ENCODE measurements at places on chromosomes 4 and X.

DNA sequence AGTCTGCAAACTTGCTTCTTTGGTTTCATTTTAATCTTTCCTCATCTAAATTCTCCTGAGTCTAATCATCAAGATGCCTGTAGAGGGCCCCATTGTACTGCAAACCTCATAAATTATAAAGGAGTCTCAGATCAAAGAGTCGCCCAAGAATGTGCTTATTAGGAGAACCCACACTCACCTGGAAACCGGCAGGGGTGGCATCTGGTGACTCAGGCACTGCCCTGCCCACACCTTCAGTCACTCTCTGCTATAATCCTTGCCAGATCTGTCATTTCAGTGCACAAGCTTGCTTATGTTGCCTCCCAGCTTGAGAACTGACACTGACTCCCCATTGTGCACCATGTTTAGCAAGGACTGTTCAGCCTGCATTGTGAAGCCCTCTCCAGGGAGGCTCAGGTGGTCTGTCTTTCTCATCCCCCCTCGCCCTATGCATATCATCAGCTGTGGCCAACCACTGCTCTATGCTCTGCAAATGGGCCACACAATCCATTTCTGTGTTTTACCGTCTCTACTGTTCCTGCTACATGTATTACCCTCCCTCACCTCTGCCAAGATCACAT is 12.4 kb downstream of the EPGN start:
- H3K27me3 ChIP-seq: peaks cover 52% of the 10 kb centered on the region
- H3K4me1 ChIP-seq: peaks cover 6% of the 10 kb centered on the region
- no peak for DNase-seq

GRCh38 chr4:89486042-89486441 is 178.4 kb upstream of the GPRIN3 start:
- H3K27me3 ChIP-seq: no peaks in the 10 kb centered on the region
- no peaks in the 10 kb centered on the region for H3K4me1 ChIP-seq
- no peak overlapping the region for H3K27ac ChIP-seq
- H3K36me3 ChIP-seq: peaks cover 2% of the 10 kb centered on the region

DNA sequence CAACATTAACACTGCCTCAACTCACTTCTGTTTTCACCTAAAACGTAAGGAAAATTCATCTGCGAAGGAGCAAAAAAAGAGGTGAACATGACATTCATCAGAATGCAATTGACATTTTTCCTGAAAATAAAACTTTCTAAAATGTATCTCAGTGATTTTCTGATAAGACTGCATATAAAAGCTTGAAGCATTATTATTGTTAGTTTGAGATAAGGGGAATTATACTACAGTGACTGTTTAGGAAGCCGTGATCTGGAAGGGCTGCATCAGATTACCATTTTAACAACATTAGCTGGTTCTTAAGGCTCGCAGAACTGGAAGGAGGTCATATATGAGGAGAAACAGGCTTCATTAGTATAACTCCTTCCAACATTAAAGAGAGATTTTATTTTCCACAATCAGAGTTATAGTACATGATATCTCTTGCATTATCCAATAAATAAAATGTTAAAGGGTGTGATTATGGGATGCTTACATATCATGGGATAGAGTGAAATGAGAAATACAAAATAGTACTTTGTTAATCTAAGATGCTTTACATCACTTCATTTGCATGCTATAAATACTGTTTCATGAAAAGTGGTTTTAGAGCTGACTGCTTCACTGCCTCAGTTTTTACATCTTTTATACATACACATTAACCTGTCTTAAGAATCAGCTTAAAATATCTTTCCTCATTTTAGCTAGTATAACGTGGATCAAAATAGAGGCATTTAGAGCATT is 1820.1 kb upstream of the TENM3 start:
- H3K36me3 ChIP-seq: peaks cover 2% of the 10 kb centered on the region
- no peaks in the 10 kb centered on the region for H3K4me1 ChIP-seq
- H3K27ac ChIP-seq: no peak overlapping the region
- no peaks in the 10 kb centered on the region for H3K27me3 ChIP-seq
- DNase-seq: no peak

DNA sequence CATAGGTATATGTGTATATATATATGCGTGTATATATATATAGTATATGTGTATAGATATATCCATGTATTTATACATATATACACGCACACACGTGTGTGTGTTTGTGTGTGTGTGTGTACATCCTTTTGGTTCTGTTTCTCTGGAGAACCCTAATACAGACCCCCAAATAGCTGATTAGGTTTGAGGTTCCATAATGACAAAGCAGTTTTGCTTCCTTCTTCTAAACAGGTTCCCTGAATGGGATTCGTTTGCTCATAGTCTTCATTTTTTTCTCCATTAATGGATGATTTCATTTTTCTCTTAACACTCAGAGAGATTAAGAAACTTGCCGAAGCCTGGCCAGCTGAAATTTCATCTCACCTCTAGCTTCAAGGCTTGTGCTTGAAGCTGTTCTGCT is 234.0 kb upstream of the BCOR start:
- H3K27ac ChIP-seq: no peak overlapping the region
- H3K36me3 ChIP-seq: no peaks in the 10 kb centered on the region
- no peak overlapping the region for H3K4me3 ChIP-seq
- H3K4me1 ChIP-seq: no peaks in the 10 kb centered on the region
- no peak for DNase-seq

DNA sequence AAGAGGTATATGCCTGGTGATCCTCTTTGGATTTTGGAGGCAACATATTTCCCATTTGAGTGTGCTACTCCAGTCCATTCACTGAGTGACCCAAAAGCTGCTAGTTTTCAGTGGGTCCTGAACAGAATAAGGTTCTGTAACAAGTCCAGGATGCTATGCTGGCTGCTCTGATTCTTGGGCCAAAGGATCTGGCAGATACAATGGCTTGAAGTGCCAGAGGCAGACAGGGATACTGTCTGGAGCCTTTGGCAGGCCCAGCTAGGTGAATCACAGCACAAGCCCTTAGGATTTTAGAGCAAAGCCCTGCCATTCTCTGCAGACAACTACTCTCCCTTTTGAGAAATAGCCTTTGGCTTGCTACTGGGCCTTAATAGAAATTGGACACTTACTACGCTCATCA is 40.6 kb downstream of the DCHS2 start:
- no peak overlapping the region for H3K27ac ChIP-seq
- DNase-seq: no peak
- H3K4me1 ChIP-seq: no peaks in the 10 kb centered on the region
- H3K36me3 ChIP-seq: no peaks in the 10 kb centered on the region

DNA sequence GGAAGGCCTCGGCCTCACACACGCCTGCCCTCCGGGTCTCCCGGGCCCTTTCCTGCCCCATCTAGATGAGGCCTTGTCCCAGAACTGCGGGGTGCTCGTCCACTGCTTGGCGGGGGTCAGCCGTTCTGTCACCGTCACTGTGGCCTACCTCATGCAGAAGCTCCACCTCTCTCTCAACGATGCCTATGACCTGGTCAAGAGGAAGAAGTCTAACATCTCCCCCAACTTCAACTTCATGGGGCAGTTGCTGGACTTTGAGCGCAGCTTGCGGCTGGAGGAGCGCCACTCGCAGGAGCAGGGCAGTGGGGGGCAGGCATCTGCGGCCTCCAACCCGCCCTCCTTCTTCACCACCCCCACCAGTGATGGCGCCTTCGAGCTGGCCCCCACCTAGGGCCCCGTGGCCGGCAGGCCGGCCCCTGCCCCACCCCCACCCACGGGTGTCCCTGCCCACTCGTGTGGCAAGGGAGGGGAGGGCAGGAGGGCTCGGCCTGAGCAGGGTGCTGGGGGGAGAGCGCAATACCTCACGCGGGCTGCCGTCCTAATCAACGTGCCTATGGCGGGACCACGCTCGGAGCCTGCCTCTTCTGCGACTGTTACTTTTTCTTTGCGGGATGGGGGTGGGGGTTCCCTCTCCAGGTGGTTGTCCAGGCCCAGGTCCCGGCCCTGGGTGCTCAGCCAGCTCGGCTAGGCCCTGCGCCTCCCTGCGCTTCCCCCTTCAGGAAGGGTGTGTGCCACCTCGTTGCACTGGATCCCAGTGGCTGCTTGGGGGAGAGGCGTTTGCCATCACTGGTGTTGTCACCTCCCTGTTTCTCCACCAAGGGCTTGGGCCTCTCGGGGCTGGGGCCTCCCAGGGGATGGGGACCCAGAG is 3.1 kb downstream of the DUSP9 start:
- DNase-seq: no peak
- no peaks in the 10 kb centered on the region for H3K4me1 ChIP-seq
- no peaks in the 10 kb centered on the region for H3K36me3 ChIP-seq
- H3K4me3 ChIP-seq: no peak overlapping the region
- H3K27ac ChIP-seq: no peak overlapping the region
- peaks cover 14% of the 10 kb centered on the region for H3K27me3 ChIP-seq

- H3K4me1 ChIP-seq: peaks cover 18% of the 10 kb centered on the region
- H3K36me3 ChIP-seq: peaks cover 4% of the 10 kb centered on the region
- DNase-seq: no peak
- H3K27me3 ChIP-seq: no peaks in the 10 kb centered on the region
- H3K4me3 ChIP-seq: no peak overlapping the region
- no peak overlapping the region for H3K27ac ChIP-seq
These were observed 10.6 kb downstream of the ABCD1 start for GRCh38 chrX:153735274-153735673.

GRCh38 chr4:24743206-24743605 is 52.2 kb upstream of the SOD3 start:
- peaks cover 9% of the 10 kb centered on the region for H3K27me3 ChIP-seq
- no peak for DNase-seq
- no peaks in the 10 kb centered on the region for H3K4me1 ChIP-seq
- no peak overlapping the region for H3K27ac ChIP-seq
- no peak overlapping the region for H3K4me3 ChIP-seq

DNA sequence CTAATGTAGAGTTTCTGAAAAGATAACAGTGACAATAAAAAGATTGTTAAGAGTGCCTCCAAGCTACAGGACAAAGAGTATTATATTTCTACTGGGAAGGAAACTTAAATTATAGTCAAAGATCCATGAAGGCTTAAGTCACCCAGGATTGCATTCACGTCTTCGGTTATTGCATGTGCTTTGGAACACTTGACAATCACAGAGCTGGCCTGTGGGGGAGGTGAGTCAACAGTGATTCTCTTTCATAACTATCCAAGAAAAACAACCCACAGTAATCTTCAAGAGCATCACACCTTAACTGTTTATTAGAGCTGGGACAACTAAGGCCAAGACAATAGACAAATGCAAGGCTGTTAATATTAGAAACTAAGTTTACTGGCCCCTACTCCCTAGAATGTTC is 40.3 kb downstream of the PDGFC start:
- H3K4me3 ChIP-seq: no peak overlapping the region
- no peaks in the 10 kb centered on the region for H3K4me1 ChIP-seq
- no peaks in the 10 kb centered on the region for H3K27me3 ChIP-seq
- DNase-seq: no peak
- H3K36me3 ChIP-seq: no peaks in the 10 kb centered on the region

DNA sequence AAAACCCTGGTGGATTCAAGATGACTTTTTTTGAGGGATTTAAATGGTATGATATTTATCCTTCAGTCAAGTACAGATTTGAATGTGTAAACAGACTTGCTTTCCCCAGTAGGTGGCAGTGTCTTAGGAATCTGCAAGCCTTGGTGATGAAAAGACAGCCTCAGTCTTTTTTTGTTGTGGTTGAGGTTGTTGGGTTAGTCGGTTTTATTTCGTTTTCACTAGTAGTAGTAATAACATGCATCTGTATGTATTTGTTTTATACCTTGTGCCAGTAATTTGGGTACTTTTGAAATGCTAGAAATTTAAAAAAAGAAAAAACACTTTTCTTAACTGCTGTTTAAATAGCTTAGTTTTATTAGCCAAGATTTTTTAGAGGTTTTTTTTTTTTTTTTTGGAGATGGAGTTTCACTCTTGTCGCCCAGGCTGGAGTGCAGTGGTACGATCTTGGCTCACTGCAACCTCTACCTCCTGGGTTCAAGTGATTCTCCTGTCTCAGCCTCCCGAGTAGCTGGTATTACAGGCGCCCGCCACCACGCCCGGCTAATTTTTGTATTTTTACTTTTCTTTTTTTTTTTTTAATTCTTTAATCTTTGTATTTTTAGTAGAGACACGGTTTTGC is 39.2 kb downstream of the COPS4 start:
- no peak for DNase-seq
- H3K4me1 ChIP-seq: peaks cover 20% of the 10 kb centered on the region
- H3K27ac ChIP-seq: no peak overlapping the region
- H3K36me3 ChIP-seq: peaks cover 28% of the 10 kb centered on the region
- H3K27me3 ChIP-seq: no peaks in the 10 kb centered on the region
- peak overlapping the region; percentile 45 for H3K4me3 ChIP-seq

GRCh38 chr4:61590881-61591280 is 390.8 kb downstream of the ADGRL3 start:
- no peak for DNase-seq
- H3K36me3 ChIP-seq: no peaks in the 10 kb centered on the region
- H3K27me3 ChIP-seq: no peaks in the 10 kb centered on the region
- H3K4me3 ChIP-seq: no peak overlapping the region
- H3K4me1 ChIP-seq: no peaks in the 10 kb centered on the region
- no peak overlapping the region for H3K27ac ChIP-seq

DNA sequence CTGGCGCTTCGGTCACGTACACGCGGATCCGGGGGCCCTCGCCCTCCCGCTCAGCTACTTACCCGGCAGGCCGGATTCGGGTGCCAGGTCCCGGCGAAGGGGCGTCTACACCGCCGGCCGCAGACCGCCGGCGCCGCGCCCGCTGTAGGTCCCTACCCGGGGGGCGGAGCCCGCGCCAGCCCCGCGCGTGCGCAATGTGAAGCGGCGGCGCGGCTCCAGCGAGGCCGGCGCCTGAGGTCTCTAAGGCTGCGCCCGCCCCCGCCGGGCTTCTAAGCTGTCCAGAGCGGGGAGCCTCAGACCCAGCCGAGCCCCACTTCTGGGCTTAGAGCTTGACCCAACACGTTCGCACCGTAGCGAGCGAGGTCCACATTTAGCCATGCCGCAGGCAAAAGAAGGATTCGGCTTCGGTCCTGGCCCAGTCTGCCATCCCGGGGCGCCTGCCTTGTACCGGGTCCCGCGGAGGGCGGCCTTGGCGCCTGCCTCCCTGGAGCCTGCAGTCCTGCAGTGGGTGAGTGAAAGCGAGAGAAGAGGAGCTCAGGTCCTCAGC is at the start of gene ZNF518B:
TSS of gene ZNF518B (minus strand) at position 172 of the 547 bp plus-strand sequence. CDS start 11,098 bp downstream, outside the sequence.
- H3K36me3 ChIP-seq: peaks cover 20% of the 10 kb centered on the region
- peak within 1 kb of the TSS; percentile 92 for H3K27ac ChIP-seq
- DNase-seq: peak; percentile 65
- peaks cover 9% of the 10 kb centered on the region for H3K27me3 ChIP-seq
- H3K4me1 ChIP-seq: peaks cover 43% of the 10 kb centered on the region

All from central memory CD8-positive, alpha-beta T cell (primary cell).